ENCODE measurements at places on chromosomes 6 and 20.

GRCh38 chr6:18527836-18528743, 140.9 kb downstream of the RNF144B start:
- DNase-seq, result peak; percentile 24

DNA sequence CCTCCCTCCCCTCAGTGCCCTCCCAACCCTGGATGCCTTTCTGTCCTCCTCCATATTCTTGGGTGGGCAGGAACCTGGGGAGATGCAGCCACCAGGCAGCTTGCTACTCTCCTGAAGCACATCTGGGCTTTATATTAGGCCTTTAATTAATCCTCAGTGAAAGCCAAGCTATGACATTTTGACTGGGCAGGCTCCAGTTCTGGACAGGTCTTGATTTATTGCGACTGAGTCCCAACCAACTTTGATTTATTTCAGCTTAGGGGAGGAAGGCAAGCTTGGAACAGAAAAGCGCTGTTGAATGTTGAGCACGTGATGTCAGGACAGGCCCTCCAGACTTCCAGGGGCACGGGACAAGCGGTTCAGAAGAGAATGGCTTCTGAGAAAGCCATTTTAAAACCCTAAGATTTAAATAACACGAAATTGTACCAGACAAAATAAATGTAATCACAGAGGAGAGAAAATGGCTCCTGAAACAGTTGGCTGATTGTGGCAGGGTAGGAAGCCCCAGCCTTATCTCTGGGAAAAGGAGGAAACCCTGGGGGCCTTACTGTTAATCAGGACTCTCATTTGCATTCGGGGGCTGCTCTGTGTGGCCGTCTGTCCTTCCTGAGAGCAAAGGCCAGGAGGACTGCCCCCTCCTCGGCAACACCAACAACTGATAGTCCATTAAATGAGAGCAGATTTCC, 294.2 kb downstream of the FOXC1 start:
- no peak for DNase-seq

DNA sequence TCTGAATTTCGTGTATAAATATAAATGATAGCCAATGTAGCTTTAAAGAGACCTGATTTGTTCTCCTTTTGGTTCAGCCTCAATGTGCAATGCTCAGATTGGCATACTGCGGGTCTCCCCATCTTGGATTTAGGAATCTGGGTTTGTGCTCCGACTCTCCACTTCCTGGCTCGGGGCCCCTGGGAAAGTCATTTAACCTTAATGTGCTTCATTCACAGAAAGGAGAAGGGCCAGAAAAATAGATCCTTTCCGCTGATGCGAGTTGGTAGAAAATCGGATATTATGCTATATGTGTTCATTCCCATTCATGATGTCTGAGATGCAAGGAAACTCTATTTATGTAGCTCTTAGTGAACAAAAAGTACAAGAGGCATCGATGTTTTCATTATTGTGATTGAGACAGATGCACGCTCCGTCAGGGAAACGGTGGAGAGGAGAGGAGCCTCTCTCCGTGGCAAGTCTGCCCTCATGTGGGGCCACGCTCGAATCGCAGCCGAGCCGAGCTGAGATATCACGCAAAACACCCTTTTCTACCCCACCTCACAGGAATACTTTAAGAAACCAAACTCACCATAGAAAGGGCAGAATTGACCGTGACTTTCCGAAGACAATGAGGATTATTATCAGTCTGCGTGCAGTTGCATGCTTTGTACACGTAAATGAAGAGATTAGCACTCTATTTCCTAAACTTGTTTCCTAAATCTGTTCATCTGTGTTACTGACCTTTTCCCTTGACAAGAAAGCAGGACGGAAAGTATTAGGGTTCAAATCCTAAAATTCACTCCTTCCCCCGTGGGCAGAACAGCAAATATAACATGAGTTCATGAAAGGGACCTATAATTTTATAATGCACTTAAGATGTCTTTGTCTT, 136.6 kb downstream of the COL9A1 start:
- peak; percentile 38 for DNase-seq

- DNase-seq, result no peak
Observed at GRCh38 chr6:152127432-152128165, 320.1 kb downstream of the ESR1 start.

- no peak for DNase-seq
Observed at GRCh38 chr6:28351087-28351486, 1.3 kb downstream of the ZKSCAN3 start.

- DNase-seq, result peak; percentile 52
Observed at GRCh38 chr6:21587961-21588480, 5.5 kb upstream of the SOX4 start.

GRCh38 chr6:161073930-161074329, 82.4 kb downstream of the MAP3K4 start:
- DNase-seq, result no peak

DNA sequence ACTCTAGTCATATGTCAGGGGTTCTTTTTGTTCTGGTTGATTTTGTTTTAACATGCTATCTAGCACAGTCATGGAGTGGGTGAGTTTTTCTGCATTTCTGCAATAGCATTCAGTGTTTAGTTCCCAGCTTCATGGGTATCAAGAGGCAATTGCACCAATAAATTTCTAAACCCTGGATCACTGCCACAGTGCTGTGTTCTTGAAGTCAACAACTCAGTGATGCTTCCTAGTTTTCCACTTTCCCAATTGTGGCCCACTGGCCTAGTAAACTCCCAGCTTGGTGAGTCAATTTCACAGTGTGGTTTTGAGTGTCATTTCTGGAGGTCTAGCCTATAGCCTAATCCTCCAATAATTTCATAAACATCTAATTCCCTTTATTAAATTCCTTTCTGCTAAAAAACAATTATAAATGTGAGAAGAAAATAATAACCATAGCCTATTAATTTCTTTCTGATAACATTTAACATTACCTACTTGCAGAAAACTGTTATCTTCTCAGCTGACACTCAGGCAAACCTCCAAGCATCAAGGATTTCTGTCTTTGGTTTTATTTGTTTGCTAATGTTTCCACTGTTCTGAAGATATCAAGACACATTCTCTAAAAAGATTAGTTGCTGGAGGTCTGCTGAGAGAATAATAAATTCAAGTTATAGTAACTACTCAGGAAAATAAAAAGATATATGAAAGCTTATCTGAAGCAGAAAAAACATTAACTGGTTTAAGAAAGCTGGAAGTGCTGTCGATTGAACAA, 89.9 kb downstream of the PDE7B start:
- DNase-seq, result peak; percentile 91

DNA sequence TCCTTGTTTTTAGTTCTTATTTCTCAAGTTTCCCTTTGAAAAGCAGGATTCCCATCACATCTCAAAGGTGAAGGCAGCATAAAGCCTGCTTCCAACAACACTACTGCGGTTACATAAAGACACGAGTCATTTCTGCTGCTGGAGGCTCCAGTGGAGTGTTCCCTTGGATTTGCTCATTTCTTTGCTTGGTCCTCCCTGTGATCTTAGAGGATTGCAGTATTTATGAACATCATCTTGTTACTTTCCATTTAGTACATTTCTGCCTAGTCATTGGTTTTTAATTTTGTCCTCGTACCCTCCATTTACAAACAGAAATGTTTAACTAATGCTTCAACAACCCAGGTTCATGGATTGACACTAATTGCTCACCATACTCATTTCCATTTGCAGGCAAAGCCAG, 298.8 kb downstream of the ZNF217 start:
- DNase-seq, result peak; percentile 10

DNA sequence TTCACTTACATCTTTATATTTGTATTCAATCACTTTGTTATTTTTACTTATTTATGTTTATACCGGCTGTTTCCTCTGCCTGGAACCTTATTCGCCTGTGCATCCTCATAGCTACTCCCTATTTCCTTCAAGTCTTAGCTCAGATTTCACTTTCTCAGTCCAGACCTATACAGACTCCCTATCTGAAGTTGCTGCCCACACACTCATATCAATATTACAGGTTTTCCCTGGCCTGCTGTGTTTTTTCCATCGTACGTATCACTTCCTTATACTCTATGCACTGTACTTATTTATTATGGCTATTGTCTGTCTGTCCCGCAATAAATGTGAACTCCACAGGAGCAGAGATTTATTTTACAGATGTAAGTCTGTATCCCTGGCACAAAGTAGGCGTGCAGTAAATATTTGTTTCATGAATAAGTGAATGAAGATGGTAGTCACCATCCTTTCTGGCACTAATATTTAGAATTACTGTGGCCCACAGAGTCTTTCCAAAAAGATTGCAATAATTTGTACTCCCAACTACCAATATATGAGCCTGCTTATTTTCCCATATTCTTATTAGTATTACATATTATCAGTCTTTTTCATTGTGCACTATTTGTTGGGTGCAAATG, 64.9 kb downstream of the TNFAIP3 start:
- no peak for DNase-seq

DNA sequence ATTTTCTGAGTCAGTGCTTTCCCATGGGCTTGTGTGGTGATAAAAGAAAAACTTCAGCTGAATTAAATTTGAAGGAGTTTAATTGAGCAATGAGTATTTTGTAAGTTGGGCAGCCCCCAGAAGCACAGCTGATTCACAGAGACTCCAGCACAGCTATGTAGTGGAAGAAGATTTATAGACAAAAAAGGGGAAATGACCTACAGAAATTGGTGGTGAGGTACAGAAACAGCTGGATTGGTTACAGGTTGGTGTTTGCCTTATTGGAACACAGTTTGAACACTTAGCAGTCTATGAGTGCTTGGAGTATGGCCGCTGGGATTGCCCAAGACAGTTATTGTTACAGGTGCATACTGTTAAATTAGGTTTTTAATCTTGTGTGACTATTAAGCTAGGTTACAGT, 96.9 kb upstream of the PTPRK start:
- no peak for DNase-seq

- DNase-seq, result no peak
Observed at GRCh38 chr6:54587277-54587676, 259.3 kb upstream of the FAM83B start.

- no peak for DNase-seq
Observed at GRCh38 chr6:105794870-105795269, 291.3 kb upstream of the PRDM1 start.

DNA sequence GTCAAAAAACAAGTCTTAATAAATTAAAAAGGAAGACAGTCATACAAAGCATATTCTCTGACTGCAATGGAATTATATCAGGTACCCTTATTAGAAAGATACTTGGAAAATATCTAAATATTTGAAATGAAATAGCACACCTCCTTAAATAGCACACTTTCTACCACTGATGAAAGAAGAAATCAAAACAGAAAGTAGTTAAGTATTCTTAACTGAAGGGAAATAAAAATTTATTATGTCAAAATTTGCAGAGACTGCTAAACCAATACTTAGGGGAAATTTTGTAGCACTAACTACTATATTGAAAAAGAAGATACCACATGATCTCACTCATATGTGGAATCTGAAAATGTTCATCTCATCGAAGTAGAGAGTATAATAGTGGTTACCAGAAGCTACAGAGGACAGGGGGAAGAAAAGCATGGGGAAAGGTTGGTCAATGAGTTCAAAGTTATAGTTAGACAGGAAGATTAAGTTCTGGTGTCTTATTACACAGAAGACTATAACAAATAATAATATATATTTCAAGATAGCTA, 112.2 kb downstream of the ASCC3 start:
- no peak for DNase-seq

GRCh38 chr20:2690213-2690612, 2.4 kb upstream of the EBF4 start:
- no peak for DNase-seq

DNA sequence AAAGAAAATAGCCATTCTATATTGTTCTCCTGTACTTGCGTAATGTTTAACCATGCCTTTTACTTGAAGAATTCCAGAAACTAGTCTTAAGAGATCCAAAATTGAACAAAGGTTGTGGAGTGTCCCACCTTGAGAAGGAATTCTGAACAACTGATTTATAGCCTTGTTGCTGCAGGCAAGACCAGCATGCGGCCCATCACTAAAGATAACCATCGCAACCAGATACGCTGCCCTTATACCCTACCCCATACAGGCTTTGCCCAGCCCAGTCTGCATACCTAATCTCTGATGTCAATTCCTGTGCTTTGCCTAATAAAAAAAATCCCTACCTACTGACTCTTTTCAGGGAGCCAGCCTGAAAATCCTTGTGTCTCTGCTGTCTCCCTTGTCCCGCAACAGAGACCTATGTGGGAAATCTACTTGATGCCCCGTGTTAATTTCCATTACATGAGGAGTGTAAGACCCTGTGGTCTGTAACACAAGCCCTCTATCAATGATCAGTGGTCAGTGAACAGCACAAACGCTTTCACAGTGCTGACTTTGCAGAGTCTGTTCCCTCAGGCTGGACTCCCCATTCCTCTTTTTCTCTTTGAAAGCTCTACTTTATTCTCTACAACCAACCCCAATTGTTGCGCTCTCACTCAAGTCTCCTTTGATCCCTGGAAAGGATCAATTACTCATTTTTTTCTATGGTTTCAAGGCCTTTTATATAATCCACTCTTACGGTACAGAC, 125.7 kb upstream of the BTBD3 start:
- no peak for DNase-seq

GRCh38 chr6:31821301-31822035, 6.1 kb upstream of the HSPA1B start:
- DNase-seq, result peak; percentile 41

DNA sequence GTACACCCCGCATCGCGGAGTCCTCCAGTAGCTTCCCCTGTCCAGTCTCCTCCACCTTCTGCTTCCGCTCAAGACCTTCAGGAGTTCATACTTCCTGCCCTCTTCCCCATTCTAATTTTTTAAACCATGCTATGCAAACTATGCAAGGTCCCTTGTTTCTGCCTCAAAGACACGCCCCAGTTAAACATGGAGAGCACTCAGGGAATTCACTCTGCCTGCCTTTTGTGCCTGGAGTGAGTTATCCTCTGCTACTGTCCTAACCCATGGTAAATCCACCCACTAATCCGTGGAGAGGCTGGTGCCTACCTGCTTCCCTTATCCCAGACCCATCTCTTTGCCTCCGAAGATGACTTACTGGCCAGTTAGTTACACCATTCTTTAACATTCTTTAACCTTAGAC, 473.7 kb upstream of the JARID2 start:
- no peak for DNase-seq

GRCh38 chr20:1816384-1817381, 78.5 kb upstream of the SIRPA start:
- DNase-seq, result peak; percentile 77

GRCh38 chr6:25448965-25449538, 169.9 kb downstream of the CARMIL1 start:
- no peak for DNase-seq

DNA sequence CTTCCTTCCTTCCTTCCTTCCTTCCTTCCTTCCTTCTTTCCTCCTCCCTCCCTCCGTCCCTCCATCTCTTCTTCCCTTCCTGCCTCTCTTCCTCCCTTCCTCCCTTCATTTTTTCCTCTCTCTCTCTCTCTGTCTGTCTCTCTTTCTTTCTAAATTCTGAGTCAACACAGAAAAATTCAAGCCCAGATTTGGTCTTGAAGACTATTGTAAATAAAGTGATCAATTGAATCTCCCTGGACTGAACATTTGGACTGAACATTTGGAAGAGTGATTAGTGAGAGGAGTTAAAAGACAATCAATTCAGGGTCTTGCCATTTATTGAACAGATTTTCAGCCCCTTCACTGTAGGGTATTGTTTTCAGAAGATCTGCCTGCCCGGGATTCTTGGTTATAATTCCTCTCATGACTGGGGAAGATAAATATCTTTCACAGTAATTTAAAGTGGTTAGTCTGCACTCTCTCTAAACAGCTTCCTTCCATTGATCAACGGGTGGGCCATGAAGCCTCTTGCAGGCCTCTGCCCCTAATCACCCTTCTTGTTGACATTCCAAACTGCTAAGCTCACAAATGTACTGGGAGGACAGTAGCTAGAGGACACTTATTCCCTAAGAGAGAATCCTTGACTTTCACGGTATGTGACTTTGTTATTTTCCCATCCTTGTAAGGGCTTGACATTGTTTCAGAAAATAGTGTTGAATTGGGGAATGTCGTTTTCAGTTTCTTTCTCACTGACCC, 101.7 kb upstream of the BMP2 start:
- DNase-seq, result no peak

Data from fibroblast of mammary gland (primary cell).